ENCODE measurements at places on chromosomes 3 and 15. TPM values are rescaled to one million over a fixed set of nuclear protein-coding genes. Genes with fewer than 3 reads are reported as not detected.

DNA sequence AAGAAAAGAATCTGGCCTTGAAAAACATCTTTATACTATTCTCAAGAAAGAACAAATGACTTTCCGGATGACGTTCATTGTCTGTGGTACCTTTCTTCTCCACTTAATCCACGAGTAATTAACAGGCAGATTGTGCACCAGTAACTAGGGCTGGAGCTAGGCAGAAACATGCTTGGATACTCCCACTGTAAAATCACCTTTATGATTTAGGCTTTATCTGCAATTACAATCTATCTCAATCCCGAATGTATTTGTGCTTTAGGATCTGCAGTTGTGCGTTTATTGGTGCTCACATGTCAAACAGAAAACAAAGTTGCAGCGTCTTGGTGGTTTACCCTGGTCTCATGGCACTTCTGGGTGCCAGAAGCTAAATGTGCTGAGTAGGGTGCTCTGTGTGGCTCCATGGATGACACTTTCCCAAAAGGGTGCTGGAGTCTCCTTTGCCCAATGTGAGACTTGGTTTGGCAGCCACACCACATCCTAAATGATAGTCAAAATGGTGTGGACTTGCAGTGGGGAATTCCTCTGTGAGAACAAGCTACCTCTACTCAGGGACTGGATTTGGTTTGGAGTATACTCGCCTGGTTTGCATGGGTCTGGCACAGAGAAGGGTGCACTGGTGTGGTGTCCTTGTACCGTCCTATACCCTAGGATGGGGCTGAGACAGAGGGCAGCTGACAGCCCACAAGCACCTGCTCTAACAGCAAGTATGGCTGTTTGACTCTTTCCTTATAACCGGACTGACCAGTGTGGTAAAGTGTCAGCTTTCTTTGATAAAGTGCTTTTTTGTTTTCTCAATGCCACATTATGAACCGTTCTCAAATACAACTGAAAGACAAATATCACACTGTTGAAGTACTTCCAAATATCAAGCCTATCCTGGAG is 7.7 kb downstream of the SERP1 start:
- H3K27me3 ChIP-seq = no peaks in the 10 kb centered on the region
- no peak overlapping the region for H3K4me3 ChIP-seq
- peak overlapping the region; percentile 52 for H3K27ac ChIP-seq

DNA sequence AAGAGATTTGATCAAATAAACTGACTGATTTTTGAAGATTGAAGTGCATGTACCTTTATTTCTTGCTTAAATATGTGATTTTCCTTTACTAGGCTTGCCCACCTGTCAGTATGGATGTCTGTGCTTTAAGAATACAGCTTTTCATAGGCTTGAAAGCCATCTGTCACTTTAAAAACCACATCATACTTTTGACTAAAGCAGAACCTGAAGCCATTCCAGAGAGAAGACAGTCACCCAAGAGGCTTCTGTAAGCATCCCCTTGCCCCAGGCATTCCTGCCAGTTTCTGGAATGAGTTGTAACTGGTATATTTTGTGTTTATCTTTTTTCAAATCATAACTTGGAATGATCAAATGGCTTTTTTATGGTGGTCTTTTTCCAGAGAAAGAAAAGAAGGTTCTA is 24.0 kb downstream of the HPS3 start:
- peaks cover 16% of the 10 kb centered on the region for H3K4me1 ChIP-seq
- H3K36me3 ChIP-seq = peaks cover 17% of the 10 kb centered on the region
- DNase-seq = no peak
- no peaks in the 10 kb centered on the region for H3K27me3 ChIP-seq
- H3K4me3 ChIP-seq = no peak overlapping the region

TUBGCP4 gene
- total RNA-seq = 50.4 TPM

PLSCR5 gene
- not detected for total RNA-seq

DNA sequence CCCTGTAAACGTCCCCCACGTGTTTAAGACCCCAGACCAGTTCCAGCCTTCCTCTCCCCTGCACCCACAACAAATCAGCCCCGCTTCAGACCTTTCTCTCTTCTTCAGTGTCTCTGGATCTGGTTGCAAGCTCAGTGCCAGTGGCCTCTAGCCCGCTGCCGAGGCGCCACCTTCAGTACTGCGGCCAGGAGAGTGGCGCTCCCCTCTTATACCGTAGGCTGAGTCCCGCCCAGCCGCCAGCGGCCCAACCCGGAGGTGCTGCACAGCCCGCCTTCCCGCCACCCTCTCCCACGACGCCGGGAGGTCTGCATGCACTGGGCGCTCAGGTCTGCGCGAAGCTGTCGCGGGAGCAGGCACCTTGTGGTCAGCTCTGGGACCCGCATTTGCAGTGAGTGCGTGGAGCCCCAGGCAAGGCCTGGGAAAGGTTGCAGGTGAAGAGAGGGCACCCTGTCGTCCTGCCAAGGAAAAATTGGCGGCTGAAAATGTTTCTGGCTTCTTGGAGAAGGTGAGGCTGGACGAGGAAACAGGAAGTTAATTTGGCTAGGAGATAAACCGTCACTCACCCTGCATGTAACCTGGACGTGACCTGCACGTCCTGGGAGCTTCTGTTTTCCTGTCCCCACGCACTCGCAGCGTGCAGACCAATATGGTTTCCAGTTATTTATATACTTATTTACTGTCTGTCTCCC is at the start of gene C2CD4B:
Gene C2CD4B (minus strand): TSS at position 182 of the 689 bp plus-strand sequence. CDS start 301 bp downstream, outside the sequence.
- H3K27ac ChIP-seq = peak within 1 kb of the TSS; percentile 90
- H3K4me1 ChIP-seq = peaks cover 10% of the 10 kb centered on the region
- peak within 1 kb of the TSS; percentile 74 for H3K4me3 ChIP-seq
- H3K27me3 ChIP-seq = no peaks in the 10 kb centered on the region
- peak; percentile 93 for DNase-seq

- no peaks in the 10 kb centered on the region for H3K27me3 ChIP-seq
- H3K27ac ChIP-seq = no peak overlapping the region
- H3K4me1 ChIP-seq = no peaks in the 10 kb centered on the region
- H3K4me3 ChIP-seq = no peak overlapping the region
Measured at GRCh38 chr15:74339371-74339770, 28.1 kb downstream of the CYP11A1 start.
